ENCODE measurements at places on chromosomes 1 and 21.

DNA sequence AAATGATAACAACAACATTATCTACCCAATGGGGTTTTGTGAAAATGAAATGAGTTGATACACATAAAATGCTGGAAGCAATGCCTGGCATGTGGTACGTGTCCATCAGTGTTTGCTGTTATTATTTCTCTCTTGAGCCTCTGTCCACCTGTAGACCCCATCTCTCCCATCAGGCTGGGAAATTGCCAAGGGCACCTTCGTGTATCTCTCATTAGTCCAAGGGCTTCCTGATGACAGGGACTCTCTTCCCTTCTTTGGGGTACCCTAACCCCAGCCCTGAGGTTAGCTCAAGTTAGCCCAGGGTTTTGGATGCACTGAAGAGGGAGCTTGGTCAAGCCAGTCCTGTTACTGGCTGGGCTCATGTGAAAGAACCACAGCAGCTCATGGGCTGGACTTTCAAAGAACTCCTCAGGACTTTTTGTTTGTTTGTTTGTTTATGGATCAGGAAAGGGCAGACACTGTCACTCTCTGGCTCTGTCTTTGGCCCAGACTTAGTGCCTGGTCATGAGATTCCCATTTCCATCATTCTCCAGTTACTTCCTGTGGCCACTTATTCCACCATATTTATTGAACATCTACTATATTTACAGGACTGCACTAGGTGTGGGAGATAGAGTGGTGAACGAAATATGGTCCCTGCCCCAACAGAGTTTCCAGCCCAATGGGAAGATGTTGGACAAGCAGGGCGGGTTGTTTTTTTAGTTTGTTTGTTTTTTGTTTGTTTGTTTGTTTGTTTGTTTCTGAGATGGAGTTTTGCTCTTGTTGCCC lies 57.4 kb downstream of the NAV1 start:
- DNase-seq: no peak

- DNase-seq: no peak
These were observed 45.3 kb upstream of the EDN2 start for GRCh38 chr1:41529621-41530395.

- DNase-seq: no peak
These were observed 38.8 kb downstream of the CD160 start for GRCh38 chr1:145758116-145758515.

GRCh38 chr21:38788275-38788905 lies 17.3 kb upstream of the ETS2 start:
- DNase-seq: no peak

- no peak for DNase-seq
These were observed 16.2 kb downstream of the MIER1 start for GRCh38 chr1:66940981-66941380.

DNA sequence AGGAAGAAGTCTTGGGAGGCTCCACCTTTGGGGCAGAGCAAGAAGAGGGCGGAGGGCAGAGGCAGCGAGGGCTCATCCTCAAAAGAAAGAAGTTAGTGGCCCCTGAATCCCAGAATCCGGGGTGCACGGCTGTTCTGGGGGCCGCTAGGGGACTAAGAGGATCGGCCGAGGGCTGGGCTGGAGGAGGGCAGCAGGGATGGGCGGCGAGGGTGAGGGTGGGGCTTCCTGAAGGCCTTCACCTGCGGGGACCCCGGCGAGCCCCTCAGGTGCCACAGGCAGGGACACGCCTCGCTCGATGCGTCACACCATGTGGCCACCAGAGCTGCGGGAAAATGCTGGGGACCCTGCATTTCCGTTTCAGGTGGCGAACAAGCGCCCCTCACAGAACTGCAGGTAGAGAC lies 23.9 kb downstream of the COL6A1 start:
- no peak for DNase-seq

DNA sequence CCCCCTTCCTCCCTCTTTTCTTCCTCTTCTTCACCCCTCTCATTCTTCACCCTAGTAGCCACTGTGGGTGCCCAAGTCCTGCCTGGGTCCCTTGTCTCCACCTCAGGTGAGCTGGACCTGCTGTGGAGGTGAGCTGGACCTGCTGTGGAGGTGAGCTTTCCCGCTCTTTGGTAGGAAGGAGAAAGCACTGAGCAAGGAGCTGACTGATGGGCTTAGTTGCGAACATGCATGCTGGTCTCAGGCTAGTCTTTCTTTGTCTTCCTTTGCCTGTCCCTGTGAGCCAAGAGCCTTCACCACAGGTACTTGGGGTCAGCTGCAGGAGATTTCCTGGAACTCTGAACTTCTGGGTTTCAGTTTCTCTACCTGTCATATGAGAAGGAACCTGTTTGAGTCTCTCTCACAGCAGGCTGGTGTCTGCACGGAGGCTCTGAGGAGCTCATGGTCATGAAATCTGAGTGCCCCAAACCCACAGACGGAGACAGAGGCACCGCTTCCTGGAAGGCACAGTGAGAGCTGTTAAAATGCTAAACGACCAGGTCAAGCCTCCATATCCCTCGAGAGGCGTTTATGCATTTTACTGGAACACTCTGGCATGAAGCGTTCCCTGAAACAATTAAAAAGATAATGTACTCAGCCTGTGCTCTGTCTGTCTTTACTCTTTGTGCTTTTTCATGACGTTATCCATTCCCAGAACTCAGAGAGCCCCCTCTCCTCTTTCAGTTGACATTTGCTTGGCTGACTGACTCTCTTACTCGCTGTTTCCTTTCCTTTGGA lies 69.5 kb downstream of the RHOU start:
- DNase-seq: no peak

- no peak for DNase-seq
These were observed 101.7 kb downstream of the UBIAD1 start for GRCh38 chr1:11374748-11375110.

DNA sequence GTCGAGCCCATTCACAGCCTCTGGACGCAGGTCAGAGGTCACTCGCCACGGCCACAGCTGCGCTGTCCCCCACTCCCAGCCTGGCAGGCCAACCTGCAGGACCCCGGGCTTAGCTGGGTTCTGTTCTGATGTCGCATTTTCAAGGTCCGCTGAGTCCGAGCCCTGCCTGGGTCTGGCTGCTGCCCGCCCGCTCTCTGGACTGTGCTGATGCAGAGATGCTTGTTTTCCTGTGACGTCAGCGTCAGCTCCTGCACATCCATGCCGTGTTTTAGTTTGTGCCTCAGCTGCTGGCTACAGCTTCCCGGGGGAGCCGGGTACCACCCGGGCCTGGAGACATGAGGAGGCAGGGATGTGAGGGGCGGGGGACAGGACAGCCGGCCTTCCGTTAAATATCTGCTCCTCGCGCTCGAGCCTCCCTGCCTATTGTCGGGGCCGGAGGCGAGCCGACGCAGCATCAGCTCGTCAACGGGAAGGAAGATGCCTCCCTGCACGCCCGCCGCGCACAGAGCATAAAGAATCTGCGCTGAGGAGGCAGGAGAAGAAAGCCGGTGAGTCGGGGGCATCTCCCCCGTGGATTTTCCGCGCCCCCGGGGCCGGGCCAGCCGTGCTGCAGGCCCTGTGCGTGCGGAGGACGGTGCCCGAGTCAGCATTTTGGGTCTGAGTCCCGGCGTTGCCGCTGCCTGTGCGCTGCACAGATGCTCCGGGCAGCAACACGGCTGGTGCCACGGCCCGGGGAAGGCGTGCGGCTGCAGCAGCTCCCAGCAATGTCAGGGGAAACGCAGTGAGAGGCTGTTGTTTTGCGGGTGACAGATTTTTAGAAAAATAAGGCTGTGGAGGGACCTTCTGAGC lies 23.4 kb downstream of the PRKCZ start:
- DNase-seq: no peak

- no peak for DNase-seq
These were observed 13.0 kb upstream of the PEAR1 start for GRCh38 chr1:156880473-156880872.

DNA sequence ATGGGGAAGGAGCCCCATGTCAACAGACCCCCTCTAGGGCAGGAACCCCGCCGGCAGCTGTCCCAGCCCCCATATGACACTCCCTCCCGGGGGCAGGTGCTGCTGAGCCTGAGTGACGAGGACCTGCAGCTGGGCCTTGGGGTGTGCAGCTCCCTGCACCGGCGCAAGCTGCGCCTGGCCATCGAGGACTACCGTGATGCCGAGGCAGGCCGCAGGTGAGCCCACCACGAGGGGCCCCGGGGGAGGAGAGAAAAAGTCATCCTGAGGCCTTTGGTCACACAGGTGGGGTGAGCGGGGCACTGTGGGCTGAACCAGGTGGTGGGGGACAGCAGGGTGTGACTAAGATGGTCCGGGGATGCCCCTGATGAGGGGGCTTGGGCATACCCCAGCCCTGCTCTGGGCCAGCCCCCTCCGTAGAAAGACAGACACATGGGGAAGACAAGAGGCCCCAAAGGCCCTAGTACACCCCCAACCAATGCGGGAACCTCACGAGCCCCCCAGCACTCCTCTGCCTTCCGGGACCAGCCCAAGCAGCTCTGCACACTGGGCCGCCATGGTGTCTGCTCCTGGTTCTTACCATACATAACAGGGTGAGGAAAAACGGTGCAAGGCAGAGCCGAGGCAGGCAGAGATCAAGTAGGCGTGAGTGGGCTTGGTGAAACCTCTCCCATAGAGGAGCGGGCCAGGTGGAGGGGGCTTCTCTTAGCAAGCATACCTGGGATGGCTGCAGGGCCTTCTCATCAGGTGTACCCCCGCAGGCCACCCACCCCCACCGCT lies 58.6 kb upstream of the TMEM51 start:
- DNase-seq: no peak

DNA sequence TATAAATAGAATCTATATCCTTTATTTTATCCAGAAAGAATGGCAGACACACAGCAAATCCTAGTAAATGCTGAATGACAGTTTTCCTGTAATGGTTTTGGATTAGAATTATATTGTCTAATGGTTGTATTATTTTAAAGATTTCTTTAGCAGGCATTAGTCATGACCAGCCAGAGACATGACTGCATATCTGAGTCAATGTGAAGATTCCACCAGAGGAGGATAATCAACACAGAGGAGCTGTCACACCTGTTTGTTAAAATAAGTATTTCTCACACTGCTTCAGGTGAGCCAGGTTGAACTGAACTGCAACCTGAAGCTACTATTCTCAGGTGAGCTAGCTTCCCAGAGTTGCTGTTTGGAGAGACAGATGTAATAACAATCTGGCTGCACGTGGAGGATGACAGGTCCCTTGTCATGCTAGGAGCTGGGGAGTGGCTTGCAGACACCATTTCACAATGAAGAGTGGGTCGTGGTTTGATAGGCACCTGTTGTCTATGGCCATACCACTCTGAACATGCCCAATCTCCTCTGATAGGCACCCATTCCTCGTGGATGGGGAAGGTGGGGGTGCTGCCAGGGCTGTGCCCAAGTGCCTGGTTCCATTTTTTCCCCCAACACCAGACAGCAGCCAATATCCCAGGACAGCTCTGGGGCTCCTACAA lies 94.3 kb downstream of the KCNJ6 start:
- no peak for DNase-seq

DNA sequence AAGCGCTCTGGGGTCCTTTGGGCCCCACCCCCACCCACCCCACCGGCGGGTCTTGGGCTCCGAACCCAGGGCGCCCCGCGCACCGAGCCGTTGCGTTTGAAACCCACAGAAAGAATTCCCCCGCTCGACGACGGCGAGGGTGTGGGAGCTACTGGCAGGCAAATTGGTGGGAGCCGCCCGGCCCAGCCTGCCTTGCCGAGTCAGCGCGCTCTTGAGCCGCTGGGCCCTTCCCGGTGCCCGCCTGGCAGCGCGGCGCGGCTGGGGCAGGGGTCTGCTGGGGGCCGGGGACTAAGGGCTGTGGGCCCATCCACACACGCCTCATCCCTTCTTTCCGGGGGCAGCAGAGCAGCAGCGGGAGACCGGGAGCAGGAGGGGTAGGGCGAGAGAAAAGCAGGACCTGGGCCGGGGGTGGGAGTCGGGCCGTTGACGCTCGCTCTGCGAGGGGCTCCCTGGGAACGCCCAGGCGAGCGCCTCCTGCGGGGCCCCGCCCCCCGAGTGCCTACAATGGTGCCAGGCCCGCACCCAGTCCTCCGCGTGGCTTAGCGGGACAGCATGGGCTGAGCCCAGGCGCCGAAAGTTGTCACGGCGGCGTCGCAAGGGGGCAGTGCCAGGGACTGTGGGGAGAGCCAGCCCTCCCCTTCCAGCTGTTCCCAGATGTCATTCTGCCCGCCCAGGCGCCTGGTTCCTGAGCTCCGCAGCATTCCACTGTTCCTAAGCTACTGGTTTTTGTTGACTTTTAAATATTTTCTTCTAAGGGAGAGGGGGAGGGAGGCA lies at the start of gene C1orf94:
Gene C1orf94 (plus strand): TSS at position 78 of the 774 bp plus-strand sequence. CDS start 883 bp downstream, outside the sequence.
- DNase-seq: no peak

GRCh38 chr1:147496571-147497210 lies 44.6 kb upstream of the BCL9 start:
- no peak for DNase-seq

DNA sequence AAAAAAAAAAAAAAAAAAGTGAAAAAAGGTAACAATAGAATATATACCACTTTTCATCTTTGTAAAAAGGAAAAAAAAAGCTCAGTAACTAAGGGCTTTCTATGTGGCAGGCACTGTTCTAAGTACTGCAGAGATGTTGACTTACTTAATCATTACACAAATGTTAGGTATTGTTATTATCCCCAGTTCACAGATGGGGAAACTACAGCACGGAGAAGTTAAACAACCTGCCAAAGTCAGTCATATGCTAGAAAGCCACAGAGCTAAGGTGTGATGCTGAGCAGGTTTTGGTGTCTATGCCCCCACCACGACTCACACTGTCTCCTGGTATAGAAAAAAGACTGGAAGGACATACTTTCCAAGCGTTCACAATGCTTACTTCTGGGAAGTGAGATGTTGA lies 6.6 kb upstream of the PNRC2 start:
- DNase-seq: no peak

GRCh38 chr1:4696161-4696745 lies 41.8 kb downstream of the AJAP1 start:
- no peak for DNase-seq

DNA sequence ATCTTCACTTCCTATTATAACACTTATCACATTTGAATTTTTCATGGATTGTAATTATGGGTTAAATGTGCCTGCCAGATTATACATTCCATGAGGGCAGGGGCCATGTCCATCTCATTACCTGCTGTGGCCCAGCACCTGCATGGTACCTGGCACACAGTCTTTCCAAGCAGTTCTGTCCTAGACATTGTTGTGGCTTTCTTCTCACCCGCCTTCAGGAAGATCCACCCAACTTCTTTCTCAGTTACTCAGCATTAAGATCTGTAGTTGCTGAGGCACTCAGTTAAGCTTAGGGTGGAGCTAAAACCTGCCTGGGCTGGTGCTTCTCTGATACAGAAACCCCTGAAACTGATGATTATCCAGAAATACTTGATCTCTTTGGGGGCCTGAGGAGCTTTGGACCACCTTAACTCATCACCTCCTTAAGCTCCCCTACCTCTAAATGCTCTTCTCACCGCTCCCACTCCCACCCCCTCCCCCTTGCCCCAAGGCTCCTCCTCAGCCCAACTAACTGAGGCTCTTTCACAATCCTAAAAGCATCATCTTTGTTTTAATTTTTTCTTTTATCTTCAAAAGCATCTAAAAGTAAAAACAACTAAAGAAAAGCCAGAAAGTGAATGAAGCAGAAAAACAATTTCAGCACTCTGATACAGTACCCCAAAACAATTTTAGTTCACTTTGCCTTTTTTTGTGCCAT lies 190.6 kb downstream of the FGGY start:
- DNase-seq: no peak

Data from stimulated activated CD8-positive, alpha-beta memory T cell treated with anti-CD3 and anti-CD28 coated beads, Interleukin-15, amount 100 ng/mL, for 48 hours (primary cell).